ENCODE measurements at places on chromosomes 5 and 9.

- DNase-seq, result no peak
Measured at GRCh38 chr9:133774799-133775198, 36.6 kb upstream of the SARDH start.

GRCh38 chr5:139407517-139407916, 3.6 kb upstream of the SPATA24 start:
- no peak for DNase-seq

DNA sequence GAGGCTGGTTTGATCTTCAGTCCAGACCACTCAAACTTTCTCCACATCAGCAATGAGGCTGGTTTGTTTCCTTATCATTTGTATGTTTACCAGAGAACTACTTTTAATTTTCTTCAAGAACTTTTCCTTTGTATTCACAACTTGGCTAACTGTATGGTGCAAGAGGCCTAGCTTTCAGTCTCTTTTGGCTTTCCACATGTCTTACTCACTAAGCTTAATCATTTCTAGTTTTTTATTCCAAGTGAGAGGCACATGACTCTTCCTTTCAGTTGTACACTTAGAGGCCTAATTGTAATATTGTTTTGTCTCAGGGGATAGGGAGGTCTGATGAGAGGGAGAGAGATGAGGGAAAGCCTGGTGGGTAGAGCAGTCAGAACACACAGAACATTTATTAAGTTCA, 554.0 kb upstream of the ARRDC3 start:
- DNase-seq, result no peak

- DNase-seq, result no peak
Measured at GRCh38 chr9:27471366-27471765, 52.7 kb upstream of the IFNK start.

GRCh38 chr5:142479854-142480519, 155.2 kb upstream of the SPRY4 start:
- DNase-seq, result no peak

GRCh38 chr5:154811653-154812465, 38.5 kb downstream of the FAXDC2 start:
- DNase-seq, result peak; percentile 6

DNA sequence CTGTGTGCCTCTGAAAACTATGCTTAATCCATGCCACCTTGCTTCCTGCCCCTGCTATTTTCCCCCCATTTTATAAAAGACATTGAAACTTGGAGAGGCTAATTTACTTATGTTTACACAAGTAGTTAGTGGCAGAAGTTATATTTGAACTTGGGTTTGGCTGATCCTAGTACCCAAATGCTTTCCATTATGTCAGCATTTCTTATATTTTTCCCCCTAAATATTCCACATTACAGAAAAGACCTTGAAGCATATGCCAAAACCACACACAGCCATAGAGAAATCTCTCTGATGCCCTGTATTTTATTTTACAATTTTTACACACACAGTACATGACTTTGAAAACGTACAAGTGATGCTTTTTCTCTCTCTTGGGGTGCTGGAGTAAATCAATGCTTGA, 11.2 kb downstream of the C1QTNF2 start:
- DNase-seq, result no peak

DNA sequence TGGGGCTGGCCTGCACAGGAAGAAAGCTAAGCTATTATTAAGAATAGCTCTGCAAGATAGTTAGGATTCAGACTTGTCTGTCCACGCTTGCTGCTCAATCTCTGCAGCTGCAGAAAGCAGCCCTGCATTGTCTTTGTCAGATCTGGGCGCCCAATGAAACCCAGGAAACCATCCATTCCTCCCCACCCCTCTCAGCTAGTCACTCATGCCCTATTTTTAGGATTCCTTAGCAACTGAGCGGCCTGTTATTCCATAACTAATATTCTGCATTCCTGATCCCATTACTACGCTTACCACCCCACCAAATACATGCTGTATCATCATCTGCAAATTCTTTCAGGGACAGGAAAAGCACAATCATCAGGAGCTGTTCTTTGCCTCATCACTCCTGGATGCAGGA, 52.9 kb upstream of the APC start:
- no peak for DNase-seq

DNA sequence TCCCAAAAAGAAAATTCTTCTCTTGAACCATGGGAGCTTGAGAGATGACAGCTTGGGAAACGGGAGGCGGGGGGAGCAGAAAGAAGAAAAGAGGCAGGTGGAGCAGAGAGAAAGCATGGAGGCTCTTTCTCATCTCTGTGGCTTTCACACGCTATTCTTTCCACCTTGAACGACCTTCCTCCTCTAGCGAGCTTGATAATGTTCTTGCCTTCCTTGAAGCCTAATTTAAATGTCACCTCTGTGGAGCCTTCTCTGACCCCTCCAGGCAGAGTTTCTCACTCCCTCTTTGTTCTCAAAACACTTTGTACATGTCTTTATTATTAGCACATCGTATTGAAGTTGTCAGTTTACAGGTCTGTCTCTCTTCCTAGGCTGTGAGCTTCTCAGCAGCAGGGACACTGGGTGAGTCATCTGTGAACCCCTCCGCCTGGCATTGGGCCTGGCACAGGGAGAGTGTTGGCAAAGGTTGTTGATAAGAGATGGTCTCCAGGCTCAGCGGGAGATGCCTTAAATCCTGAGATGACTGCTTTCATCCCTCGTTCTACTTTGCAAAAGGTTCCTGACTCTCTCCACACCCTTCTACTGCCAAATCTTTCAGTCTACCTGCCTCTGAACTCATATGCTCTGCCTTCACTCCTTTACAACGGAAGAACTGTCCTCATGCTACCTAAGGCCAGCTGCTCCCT, 14.1 kb upstream of the STRBP start:
- DNase-seq, result no peak

DNA sequence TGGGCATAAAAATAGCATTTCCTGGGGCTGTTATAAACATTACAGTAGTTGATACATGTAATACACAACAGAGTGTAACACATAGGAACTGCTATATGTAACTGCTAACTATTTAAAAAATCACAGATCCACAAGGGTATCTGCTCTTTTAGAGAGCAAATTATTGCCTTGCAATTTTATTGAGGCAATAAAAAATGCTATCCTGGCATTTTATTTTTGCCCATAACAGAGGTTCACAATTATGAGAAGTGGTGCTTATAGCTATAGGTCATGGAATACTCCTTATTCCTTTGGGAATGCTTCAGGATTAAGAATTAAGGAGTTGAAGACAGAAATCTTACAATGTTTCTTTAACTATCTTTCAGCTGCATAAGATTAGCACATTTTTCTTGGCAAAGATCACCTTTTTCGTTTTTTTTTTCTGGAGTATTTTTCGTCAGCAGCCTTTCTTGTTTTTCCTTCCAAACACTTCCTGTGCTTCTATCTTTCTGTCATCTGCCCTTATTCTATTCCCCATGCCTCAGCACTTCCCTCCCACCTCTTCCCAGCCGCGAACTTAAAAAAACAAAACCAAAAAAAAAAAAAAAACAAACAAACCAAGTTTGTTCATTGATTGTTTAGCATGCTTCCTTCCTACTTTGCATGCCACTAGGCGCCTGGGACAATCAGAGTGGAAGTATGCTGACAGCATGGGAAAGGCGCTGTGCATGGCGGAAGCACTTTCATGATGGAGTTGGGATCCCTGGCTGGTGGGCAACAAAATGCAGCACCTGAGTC, 264.2 kb downstream of the MAST4 start:
- no peak for DNase-seq

DNA sequence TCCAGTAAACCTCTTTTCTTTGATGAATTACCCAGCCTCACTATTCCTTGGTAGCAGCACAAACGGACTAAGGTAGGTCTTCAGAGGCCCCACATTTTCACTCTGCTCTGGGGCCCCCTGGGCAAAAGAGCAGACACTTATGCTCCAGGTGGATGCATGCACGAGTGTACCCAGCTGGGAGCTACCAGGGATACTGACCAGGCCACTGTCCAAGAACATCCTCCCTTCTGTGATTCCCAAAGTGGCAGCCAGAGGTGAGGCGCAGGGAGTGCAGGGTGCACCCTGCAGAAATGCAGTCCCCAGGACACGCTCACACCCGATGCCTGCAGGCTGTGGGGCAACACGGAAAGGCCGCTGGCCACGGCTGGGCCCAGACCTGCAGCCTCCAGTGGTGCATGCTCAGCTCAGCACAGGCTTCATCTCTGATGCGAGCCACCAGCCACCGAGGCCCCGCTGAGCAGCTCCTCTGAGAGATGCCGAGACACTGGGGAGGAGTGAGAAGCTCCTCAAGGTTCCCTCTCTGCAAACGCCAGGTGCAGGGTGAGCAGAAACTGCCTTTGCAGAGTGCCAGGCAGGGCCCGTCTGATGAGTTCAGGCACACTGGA, 48.1 kb upstream of the OLFM1 start:
- no peak for DNase-seq

DNA sequence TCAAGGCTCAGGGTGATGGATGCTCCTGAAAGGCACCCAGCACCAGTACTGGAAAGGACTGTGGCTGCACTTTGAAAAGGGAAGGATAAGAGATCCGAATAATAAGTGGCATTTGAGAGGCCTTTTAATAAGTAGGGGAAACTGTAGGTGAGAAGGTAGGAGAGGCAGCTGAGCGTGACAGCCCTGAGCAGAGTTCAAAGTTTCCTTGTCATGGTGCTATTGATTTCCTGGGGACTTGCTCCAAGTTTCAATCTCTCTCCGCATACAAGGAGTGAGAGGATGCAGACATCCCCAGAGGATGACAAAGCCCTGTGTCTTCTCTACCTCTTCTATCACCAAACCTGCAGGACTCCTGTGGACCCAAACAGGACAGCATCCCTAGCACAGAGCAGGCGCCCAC, 354.5 kb downstream of the SPOCK1 start:
- DNase-seq, result no peak

DNA sequence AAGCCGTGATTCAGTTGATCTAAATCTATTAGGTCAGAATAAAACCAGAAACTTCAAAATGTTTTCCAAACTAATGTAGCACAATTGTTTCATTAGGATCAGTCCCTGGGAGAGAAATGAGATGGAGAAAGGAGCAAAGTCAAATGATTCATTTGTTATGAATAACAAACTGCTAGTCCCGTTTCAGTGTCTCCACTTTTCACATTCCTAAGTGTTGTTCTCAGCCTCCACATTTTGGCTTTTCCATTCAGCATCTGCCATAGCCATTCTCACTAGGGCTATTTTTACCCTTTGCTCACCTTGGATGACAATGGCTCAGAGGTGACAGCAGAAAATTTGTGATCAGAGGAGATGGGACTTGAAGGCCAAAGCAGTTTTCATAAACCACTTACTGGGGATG, 314.1 kb upstream of the KIF2A start:
- no peak for DNase-seq

GRCh38 chr9:81460693-81461092, 228.7 kb downstream of the TLE1 start:
- DNase-seq, result no peak

GRCh38 chr5:148932355-148932935, 106.0 kb downstream of the ADRB2 start:
- no peak for DNase-seq

DNA sequence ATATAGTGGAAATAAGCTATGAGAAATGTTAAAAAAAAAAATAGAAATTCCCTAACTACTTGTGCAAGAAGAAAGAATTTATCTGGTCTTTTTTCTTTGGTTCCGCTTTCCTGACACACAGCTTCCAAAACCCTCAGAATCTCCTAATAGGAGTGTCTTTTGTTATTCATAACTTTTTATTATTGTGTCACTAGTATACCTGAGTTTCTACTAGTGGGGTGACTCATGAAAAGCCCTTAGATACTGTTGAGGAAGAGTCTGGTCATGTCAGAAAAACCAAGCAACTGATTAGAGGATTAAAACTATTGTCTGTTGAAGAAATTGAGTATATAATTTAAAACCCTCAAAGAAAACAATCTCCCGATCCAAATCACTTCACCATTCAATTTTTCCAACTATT, 152.8 kb upstream of the IFNE start:
- no peak for DNase-seq

GRCh38 chr9:27124151-27124550, 15.1 kb downstream of the TEK start:
- no peak for DNase-seq

DNA sequence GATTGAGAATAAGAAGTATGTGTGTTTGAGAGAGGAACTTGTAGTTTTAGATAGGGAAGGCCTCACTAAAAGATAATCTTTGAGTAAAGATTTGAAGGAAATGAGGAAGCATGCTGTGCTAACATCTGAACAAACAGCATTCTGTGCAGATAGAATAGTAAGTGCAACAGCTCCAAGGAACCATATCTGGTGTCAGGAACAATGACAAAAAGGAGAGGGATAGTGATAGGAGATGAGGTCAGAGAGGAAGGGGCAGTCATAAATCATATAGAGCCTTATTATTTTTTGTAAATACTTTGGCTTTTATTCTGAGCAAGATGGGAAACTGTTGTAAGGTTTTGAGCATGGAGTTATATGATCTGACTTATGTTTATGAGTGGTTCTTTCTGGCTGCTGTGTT, 3.8 kb downstream of the MRPL22 start:
- DNase-seq, result no peak

DNA sequence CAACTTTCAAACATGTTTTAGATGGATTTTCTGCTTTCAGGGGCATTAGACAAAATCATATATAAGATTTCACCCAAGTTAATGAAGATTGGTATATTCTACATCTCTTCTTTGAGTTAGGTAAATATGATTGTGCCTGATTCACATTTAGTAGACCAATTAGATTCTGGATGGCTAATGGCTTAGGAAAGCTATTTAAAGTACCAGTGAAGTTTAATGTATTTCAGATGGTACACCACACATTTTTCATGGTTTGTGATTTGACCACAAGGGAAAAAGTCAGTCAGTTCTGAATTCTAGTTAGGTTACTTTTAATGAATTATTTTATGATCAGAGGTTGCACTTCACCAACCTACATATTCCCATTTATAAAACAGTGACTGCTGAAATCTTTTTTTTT, 409.7 kb downstream of the ADGRV1 start:
- no peak for DNase-seq

DNA sequence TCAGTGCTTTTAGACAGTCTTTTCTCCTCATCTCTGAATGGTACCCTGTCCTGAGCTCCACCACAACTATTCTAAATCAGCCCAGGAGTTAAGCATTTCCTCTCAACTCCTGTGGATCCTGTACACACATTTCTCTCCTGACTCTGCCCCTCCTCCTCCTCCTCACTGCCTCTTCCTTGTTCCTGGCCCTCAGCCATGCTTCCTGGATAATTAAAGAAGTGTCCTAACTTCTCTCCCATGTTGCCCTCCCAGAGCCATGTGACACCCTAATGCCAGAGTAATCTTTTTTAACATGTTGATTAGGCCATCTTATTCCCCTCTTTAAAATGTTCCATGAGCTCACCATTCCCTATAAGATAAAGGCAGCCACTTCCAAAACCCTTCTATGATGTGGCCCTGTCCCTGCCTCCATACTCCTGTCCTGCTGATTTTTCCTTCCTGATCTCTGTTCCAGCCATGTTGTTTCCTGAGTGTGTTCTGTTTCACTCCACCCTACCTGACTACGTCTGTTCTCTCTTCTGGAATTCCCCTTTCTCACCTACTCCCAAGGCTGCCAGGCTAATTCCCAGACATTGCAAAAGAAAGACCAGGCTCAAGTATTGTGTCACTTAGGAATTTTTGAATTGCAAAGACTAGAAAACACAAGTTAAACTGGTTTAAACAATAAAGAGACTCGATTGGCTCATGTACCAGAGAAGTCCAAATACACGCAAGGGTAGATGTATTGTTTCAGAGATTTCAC, 295.2 kb downstream of the MAST4 start:
- DNase-seq, result no peak
